Osteoblast (primary cell): ENCODE measurements at places on chromosomes 1 and 21. TPM values are rescaled to one million over a fixed set of nuclear protein-coding genes. Genes with fewer than 3 reads are reported as not detected.

DNA sequence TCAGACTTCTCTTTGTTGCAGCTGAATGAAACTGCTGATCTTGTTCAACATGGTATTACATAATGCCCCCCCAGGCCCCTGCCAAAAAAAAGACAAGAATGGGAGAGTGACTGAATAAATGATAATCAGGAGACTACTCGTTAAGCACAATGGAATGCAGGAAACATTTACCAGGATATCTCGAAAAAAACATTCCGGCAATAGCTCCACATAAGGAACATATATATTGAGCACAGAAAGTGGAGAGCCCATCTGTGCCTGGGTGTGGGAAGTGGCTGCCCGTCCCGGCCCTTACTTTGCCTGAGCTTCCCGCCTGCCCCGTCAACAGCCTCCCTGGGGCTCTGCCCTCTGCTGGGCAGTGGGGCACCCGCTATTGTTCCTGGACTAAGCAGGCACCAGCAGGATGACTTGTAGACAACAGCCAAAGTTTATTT is 13.3 kb downstream of the TRIM11 start:
- no peaks in the 10 kb centered on the region for H3K27me3 ChIP-seq
- peaks cover 34% of the 10 kb centered on the region for H3K36me3 ChIP-seq
- H3K27ac ChIP-seq, result peak overlapping the region; percentile 12
- peak; percentile 97 for DNase-seq
- no peak overlapping the region for H3K4me3 ChIP-seq
- H3K4me1 ChIP-seq, result peaks cover 12% of the 10 kb centered on the region

GRCh38 chr21:42849759-42850412 is 29.5 kb downstream of the WDR4 start:
- H3K4me1 ChIP-seq, result no peaks in the 10 kb centered on the region
- peak; percentile 75 for DNase-seq
- H3K36me3 ChIP-seq, result peaks cover 50% of the 10 kb centered on the region

The SHISAL2A gene
- not detected in 2 replicates for total RNA-seq

The RHD gene
- total RNA-seq, result not detected in 2 replicates

The DCAF6 gene
- total RNA-seq, result 91.6 and 102 TPM in 2 replicates

The KRTAP11-1 gene
- not detected in 2 replicates for total RNA-seq

GRCh38 chr1:36771240-36771639 is 263.1 kb downstream of the GRIK3 start:
- H3K4me1 ChIP-seq, result no peaks in the 10 kb centered on the region
- no peak for DNase-seq
- H3K36me3 ChIP-seq, result no peaks in the 10 kb centered on the region
- H3K4me3 ChIP-seq, result no peak overlapping the region

GRCh38 chr1:83779565-83779964 is 219.4 kb downstream of the TTLL7 start:
- H3K36me3 ChIP-seq, result no peaks in the 10 kb centered on the region
- H3K4me1 ChIP-seq, result no peaks in the 10 kb centered on the region
- H3K27me3 ChIP-seq, result no peaks in the 10 kb centered on the region
- H3K4me3 ChIP-seq, result no peak overlapping the region

GRCh38 chr1:221525749-221526148 is 216.1 kb downstream of the DUSP10 start:
- H3K4me1 ChIP-seq, result no peaks in the 10 kb centered on the region
- H3K27me3 ChIP-seq, result no peaks in the 10 kb centered on the region
- no peak overlapping the region for H3K27ac ChIP-seq
- no peaks in the 10 kb centered on the region for H3K36me3 ChIP-seq

The FOXO6 gene
- total RNA-seq, result not detected in 2 replicates

The PLEKHN1 gene
- total RNA-seq, result 0.36 and 0.88 TPM in 2 replicates

DNA sequence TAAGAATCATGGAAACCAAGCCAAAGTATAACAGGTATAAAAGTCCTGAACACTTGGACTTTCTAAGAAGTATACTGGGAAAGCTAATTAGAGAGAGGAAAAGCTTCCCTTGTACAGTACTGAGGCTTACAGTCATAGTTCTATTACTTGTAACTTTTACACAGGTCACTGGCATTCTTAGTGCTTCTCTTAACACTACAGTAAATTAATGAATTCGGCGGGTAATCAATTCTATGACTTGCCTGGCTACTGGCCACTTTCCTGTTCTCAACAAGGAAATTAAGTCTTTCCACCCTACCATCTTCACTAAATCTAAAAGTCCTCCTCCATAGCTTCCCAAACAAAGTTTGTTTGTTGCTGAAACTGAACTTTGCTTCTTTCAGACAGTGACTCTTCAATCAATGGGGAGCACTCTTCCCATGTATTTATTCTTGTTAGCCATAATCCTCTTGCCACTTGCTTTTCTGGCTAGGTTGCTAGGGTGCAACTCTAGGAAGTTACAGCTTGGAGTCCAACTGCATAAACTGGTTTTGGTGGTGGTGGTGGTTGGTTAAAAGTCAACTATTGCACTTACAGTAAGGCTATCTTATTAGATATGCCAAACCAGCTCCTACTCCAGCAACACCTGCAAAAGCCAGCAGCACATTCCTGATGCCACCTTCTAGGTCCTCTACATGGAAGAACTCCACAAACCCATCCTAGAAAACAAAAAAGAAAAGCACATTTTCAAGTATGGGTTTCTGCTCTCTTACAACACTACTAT is 2.4 kb downstream of the MCL1 start:
- H3K27ac ChIP-seq, result peak overlapping the region; percentile 98
- peaks cover 40% of the 10 kb centered on the region for H3K4me1 ChIP-seq
- H3K4me3 ChIP-seq, result peak overlapping the region; percentile 99
- H3K27me3 ChIP-seq, result no peaks in the 10 kb centered on the region
- peaks cover 65% of the 10 kb centered on the region for H3K36me3 ChIP-seq
- DNase-seq, result peak; percentile 73

DNA sequence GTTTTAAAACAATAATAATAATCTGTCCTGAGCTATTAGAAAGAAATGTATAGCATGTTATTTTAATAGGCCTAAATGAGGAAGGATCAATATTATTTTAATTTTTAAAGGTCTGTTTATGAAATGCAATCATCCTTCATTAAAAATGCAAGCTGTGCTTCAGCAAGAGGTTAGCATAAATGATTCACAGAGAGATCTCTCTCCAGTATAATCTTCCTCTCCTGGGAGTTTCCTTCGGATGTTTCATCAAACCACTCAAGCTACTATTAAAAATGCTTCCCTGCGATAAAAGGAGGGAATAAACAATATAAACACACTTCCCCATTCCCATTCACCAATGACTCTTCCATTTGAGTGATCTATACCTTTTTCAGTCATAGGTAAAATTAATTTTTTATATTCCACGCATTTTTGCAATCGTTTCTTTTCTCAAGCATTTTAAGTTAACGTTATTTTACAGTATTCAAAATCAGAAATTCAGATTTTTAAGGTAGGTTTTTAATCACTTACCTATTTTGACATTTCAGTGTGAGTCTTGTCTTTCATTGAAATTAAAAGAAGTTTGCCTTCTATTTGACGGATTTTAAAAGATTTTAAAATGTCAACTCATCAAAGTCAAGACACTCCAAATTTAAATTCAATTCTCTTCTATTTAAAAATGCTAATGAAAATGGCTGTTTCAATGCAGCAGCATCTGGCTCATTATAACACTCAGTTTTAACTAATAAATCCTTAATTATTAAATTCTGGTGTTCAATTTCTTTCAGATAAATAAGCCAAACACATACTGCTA is 64.3 kb downstream of the RERE start:
- peak; percentile 77 for DNase-seq
- no peaks in the 10 kb centered on the region for H3K36me3 ChIP-seq
- H3K4me1 ChIP-seq, result no peaks in the 10 kb centered on the region
- H3K27me3 ChIP-seq, result no peaks in the 10 kb centered on the region
- no peak overlapping the region for H3K27ac ChIP-seq

DNA sequence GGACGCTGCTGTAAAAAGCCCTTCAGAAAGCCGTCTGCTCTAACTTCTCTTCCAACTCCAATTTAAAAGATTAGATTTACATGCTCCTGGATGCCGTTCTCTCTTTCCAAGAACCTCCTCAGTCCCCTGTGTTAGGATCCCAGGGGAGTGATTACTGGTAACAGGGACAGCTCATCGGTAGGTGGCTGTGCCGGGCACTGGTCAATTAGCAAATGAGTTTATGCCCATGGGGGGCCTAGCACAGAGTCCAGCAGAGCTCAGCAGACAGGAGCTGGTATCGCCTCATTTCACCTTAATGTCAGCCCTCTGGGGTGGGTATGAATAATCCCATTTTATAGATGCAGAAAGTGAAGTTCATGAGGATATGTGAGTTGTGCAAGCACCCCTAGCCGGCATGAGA is 191.9 kb downstream of the GRIK3 start:
- no peak for DNase-seq
- H3K36me3 ChIP-seq, result no peaks in the 10 kb centered on the region
- H3K27me3 ChIP-seq, result no peaks in the 10 kb centered on the region
- H3K4me1 ChIP-seq, result no peaks in the 10 kb centered on the region
- no peak overlapping the region for H3K27ac ChIP-seq
- no peak overlapping the region for H3K4me3 ChIP-seq

GRCh38 chr1:39973503-39974135 is 18.7 kb downstream of the MFSD2A start:
- peak; percentile 93 for DNase-seq
- peaks cover 3% of the 10 kb centered on the region for H3K4me1 ChIP-seq
- no peaks in the 10 kb centered on the region for H3K27me3 ChIP-seq
- peaks cover 11% of the 10 kb centered on the region for H3K36me3 ChIP-seq
- H3K4me3 ChIP-seq, result no peak overlapping the region

GRCh38 chr1:156863631-156864030 is 3.0 kb downstream of the NTRK1 start:
- DNase-seq, result no peak
- no peak overlapping the region for H3K27ac ChIP-seq
- H3K4me1 ChIP-seq, result peaks cover 14% of the 10 kb centered on the region
- no peak overlapping the region for H3K4me3 ChIP-seq
- H3K27me3 ChIP-seq, result peaks cover 54% of the 10 kb centered on the region

DNA sequence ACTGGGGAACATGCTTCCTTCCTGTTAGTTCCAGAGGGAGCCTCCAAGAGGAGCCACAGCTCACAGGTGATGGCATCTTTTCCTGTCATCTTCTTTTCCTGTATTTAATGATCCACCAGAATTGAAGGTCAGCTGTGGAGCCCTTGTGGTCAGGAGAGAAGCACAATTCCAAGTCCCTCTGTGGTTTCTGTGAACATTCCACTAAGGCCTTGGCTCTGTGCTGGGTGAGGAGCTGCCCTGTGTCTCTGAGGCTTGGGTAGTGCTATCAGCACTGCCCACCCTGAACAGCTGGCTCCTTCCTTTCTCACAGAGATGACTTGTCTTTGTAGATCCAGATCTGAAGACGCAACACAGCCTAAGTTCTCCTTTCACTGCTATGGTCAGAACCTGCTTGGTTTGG is 141.9 kb upstream of the MAP1LC3C start:
- H3K27me3 ChIP-seq, result no peaks in the 10 kb centered on the region
- no peak overlapping the region for H3K27ac ChIP-seq
- DNase-seq, result no peak

The NES gene
- 0.36 and 1.5 TPM in 2 replicates for total RNA-seq

The TMEM61 gene
- total RNA-seq, result not detected in 2 replicates

GRCh38 chr1:112840631-112841624 is 115.1 kb downstream of the SLC16A1 start:
- H3K4me3 ChIP-seq, result no peak overlapping the region
- H3K27me3 ChIP-seq, result no peaks in the 10 kb centered on the region

- H3K4me3 ChIP-seq, result no peak overlapping the region
- H3K4me1 ChIP-seq, result no peaks in the 10 kb centered on the region
- DNase-seq, result peak; percentile 57
- peaks cover 2% of the 10 kb centered on the region for H3K27me3 ChIP-seq
Observed at GRCh38 chr1:7587773-7588456, 183.2 kb upstream of the VAMP3 start.

DNA sequence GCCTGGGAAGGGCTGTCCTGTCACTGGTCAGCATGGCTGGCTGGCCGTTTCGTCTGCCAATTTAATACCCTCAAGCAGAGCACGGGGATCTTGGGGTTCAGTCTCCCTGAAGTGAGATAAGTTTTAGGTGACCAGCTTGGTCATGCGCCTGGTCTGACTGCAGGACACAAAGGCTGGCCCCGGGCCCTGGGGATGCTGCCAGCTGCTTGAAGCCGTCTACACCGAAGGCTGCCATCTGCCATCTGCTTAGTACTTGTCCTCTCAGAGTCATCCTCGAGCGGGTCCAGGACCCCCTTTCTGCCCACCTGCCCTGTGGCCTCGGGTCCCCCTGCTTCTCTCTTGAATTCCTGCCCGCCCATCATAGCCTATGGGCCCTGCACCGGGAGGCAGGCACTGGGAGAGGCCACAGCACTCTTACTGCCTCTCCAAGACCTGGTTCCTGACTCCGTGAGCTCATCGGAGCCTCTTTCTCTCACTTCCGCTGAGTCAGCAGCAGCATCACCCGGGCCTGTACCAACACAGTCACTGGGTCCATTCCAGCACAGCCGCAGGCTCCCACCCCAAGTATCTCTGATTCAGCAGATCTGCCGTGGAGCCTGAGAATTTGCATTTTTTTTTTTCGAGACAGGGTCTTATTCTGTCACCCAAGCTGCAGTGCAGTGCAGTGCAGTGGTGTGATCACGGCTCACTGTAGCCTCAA is 7.0 kb downstream of the FBLIM1 start:
- DNase-seq, result peak; percentile 98
- peak overlapping the region; percentile 82 for H3K27ac ChIP-seq
- peaks cover 49% of the 10 kb centered on the region for H3K36me3 ChIP-seq
- no peak overlapping the region for H3K4me3 ChIP-seq

DNA sequence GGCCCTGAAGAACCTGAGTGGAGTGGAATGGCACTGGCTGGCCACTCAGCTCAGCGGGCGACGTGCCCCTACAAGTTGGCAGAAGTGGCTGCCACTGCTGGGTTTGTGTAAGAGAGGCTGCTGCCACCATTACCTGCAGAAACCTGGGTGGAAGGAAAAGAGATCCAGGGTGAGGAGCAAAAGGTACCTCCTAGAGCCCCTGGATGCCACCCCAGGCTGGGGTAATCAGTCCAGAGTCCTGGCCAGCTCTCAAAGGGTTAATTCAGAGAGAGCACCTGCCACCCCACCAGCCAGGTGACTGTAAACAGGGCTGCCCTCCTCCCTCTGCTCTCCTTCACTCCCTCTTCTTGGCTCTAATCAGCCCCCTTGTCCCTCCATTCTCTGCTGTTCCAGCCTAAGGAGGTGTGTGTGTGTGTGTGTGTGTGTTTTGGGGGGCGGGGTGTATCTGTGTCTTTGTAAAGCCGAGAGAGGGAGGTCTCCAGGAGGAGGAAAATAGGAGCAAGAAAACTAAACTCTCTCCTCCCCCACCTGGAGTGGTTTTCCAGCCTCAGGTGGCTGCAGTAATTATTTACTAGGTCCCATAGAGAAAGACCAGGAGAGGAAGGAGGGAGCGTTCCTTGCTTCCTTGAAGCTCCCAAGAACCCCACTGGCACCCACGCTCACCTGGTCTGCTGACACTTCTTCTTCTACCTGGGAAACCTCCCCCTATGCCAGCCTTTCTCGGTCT is 12.6 kb downstream of the TRIM46 start:
- H3K27ac ChIP-seq, result no peak overlapping the region
- H3K4me3 ChIP-seq, result no peak overlapping the region
- peak; percentile 79 for DNase-seq

The RIPPLY3 gene
- not detected in 2 replicates for total RNA-seq

- peaks cover 10% of the 10 kb centered on the region for H3K4me1 ChIP-seq
- DNase-seq, result peak; percentile 35
- H3K4me3 ChIP-seq, result no peak overlapping the region
- no peak overlapping the region for H3K27ac ChIP-seq
- no peaks in the 10 kb centered on the region for H3K27me3 ChIP-seq
- H3K36me3 ChIP-seq, result no peaks in the 10 kb centered on the region
Observed at GRCh38 chr1:82225421-82226185, 424.9 kb downstream of the ADGRL2 start.

- no peak for DNase-seq
- no peak overlapping the region for H3K27ac ChIP-seq
- H3K27me3 ChIP-seq, result no peaks in the 10 kb centered on the region
- H3K4me3 ChIP-seq, result no peak overlapping the region
- H3K36me3 ChIP-seq, result no peaks in the 10 kb centered on the region
Observed at GRCh38 chr1:7335224-7335879, 435.7 kb upstream of the VAMP3 start.
